ENCODE measurements at places on chromosomes 12 and 14. TPM values are rescaled to one million over a fixed set of nuclear protein-coding genes. Genes with fewer than 3 reads are reported as not detected.

- no peak for DNase-seq
These were observed 24.5 kb downstream of the PAPLN start for GRCh38 chr14:73261520-73262426.

Gene GUCY2C
- not detected for total RNA-seq

Gene PRICKLE1
- total RNA-seq: not detected

GRCh38 chr14:105476831-105477659 lies 2.4 kb downstream of the CRIP2 start:
- DNase-seq: no peak

Gene ARMH4
- total RNA-seq: not detected

Gene CSAD
- total RNA-seq: 9.3 TPM

- no peak for DNase-seq
These were observed 168.2 kb upstream of the SSTR1 start for GRCh38 chr14:38039496-38039895.

DNA sequence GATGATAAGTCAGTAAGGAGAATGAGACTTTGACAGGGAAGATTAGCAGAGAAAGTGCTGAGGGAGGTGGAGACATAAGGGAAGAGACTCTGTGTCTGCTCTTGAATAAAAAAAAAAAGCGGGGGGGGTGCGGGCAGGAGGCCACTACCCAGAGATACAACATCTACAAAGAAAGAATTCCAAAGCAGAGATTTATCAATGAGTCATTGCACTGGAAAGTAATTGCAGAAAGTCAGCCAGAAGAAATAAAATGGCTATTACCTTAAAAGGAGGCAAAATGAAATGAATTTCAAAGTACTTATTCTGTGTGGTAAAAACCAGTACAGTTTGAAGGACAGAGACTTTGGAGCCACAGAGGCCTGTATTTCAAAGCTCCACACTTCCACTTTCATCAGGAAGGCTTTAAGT lies 267.1 kb upstream of the PRKD1 start:
- DNase-seq: no peak

GRCh38 chr14:70821584-70822529 lies 12.5 kb upstream of the MAP3K9 start:
- peak; percentile 54 for DNase-seq

DNA sequence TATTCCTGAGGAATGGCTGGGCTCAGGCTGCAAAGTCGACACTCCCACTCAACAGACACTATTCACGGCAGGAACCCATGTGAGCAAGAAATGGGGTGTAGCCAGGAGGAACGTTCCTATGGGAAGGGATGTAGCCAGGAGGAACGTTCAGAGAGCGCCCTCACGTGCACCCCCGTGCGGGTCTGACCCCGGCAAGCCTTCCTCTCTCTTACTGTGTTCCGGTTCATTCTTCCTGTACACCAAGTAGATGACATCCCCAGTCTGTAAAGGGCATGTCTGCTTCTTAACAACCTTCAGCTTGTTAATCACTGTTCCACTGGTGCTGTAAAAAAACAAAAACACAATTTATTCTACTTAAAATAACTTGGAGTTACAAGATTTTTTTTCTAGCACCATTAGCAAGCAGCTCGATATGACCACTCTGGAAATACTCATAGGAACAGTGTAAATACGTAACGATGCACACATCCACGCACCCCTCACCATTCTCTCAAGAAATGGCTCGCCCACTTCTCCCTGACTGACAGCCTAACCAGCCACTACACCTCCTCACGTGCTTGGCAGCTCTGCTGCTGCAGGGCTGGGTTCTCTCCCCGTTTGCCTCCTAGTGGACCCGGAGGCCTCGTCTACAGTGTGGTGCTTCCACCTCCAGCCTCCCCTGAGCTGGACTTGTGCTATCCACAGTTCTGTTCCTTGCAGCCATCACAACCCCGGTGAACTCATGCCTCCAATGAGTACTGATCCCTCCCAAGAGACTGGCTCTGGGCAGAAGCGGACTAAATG lies 15.1 kb downstream of the CHFR start:
- DNase-seq: no peak

Gene HOXC4
- 0.29 TPM for total RNA-seq

DNA sequence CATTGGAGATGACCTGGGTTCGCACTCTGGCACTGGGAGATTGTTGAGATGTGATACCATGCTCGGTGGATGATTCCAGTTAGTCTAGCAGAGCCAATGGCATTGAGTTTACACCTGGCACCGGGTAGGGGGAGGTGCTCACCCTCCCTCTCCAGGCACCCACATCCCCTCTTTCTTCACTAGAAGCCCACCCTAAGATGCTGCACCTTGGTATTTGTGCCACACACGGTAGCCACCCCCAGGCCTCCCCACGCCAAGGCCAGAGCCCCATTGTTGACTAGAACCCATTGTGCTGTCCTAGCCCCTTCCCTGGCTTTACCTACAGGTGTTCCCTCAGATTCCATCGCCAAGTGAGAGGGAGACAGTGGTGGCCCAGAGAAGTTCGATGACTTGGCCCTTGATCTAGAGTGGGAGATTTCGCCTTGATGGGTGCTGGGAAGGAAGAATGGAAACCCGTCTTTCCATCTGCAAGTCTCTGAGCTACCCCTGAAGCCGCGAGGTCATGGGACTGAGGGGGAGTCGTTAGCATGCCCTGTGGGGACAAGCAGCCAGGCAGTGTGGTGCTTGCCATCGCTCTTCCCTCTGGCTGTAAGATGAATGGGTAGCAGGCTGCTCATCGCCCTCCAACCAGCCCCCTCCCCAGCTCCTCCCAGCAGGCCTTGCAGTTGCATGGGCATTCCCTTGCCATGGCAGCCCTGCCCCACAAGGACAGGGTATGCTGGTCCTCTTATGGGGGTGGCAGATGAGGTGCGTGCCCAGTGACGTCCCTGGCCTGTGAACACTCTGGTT lies 8.7 kb downstream of the CCND2 start:
- DNase-seq: no peak

Gene CLEC9A
- total RNA-seq: not detected

Gene LRP1-AS
- total RNA-seq: not detected

DNA sequence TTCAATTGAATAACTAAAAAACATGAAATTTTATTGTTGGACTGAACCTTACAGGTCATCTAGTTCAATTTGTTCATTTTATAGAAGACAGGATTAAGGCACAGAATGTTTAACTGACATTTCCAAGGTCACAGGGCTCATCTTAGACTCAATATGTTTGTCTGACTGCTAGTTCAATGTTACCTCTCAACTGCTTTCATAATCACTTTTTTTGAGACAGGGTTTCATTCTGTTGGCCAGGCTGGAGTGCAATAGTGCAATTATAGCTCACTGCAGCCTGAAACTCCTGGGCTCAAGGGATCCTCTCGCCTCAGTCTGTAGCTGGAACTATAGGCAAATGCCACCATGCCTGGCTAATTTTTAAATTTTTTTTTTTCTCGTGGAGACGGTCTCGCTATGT lies 24.4 kb upstream of the ITGA5 start:
- no peak for DNase-seq

Gene LRR1
- 42.2 TPM for total RNA-seq

GRCh38 chr12:48901278-48901677 lies 24.0 kb downstream of the FKBP11 start:
- DNase-seq: no peak

Gene LUM
- total RNA-seq: 0.32 TPM

GRCh38 chr14:98579140-98579539 lies 692.9 kb downstream of the BCL11B start:
- DNase-seq: no peak

Gene KRT74
- not detected for total RNA-seq

DNA sequence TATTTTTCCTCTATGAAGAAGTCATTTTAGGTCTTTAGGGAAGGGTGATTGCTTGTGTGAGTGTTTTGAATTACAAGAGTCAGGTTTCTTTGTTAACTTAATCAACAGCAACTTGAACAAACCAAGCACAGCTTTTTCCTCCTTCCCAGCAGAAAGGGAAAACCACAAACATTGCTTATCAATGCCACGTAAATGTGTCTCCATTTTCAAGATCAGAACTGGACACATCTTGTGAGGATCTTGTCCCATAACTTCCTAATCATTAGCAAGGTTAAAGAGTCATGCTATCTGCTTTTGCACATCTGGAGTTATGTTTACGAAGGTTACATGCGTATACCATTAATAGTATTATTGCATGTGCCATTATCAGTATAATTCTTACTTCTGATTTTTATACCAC lies 248.0 kb upstream of the FLRT2 start:
- no peak for DNase-seq

DNA sequence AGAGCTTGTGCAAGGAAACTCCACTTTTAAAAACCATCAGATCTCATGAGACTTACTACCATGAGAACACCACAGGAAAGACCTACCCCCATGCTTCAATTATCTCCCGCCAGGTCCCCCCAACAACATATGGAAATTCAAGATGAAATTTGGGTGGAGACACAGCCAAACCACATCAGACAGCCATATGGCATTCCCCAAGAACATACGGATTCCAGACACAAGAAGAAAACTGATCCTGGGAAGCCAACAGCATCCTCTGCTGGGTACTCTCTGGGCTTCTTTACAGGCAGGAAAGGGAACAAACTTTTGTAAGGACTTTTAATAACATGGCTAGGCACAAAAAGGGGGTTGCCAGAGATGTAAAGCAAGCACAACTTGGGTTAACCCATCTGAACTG lies 127.2 kb downstream of the TMEM132C start:
- DNase-seq: no peak

DNA sequence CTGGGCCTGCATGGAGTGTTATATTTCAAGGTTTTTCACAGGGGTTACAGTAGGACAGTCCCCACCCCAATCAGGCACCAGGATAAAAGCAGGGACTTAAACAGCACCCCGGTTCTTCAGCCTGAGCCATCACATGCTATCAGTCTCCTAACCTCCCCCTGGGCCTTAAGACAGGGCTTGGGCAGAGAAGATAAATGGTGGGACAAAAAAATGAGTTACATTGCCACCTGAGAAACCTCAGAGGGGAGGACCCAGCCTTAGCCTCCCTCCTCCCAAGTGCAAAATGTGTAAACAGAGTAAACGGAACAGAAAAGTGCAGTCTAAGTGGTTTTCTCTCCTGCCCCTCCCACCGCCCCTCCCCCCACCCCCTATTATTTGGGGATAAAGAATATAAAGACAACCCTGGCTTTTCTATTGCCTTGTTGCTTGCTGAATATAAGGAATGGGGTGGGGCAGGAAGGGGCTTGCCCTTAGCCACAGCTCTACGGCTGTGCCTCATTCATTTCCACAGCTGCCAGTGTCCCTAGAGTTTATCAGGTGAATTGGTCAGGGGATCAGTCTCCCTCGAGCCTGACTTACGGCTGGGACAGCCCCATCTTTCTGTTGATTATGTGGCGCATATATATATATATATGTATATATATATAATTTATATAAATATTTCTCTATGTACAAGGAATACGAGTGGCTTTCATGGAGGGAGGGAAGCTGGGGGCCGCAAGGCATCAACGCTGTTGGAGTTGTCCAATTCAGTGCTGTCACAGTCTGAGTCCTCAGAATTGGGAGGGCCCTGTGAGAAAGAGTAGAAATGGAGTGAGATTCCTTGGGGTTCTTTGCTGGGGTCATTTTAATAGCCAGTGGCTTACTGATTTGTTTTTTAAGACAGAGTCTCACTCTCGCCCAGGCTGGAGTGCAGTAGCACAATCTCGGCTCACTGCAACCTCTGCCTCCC lies 18.5 kb downstream of the MAP3K12 start:
- DNase-seq: no peak

Data from activated T-cell treated with anti-CD3 and anti-CD28 coated beads, Interleukin-2, amount 50 U/mL, for 4 hours (primary cell).